ENCODE measurements at places on chromosomes 5 and 9. TPM values are rescaled to one million over a fixed set of nuclear protein-coding genes. Genes with fewer than 3 reads are reported as not detected.

The TMEM38B gene
- total RNA-seq: 23.1 TPM

The GABRA1 gene
- total RNA-seq: not detected

GRCh38 chr5:128340648-128341047 is 197.4 kb downstream of the FBN2 start:
- no peak for DNase-seq

- DNase-seq: no peak
These were observed 79.9 kb downstream of the ACTL7B start for GRCh38 chr9:108775901-108776306.

DNA sequence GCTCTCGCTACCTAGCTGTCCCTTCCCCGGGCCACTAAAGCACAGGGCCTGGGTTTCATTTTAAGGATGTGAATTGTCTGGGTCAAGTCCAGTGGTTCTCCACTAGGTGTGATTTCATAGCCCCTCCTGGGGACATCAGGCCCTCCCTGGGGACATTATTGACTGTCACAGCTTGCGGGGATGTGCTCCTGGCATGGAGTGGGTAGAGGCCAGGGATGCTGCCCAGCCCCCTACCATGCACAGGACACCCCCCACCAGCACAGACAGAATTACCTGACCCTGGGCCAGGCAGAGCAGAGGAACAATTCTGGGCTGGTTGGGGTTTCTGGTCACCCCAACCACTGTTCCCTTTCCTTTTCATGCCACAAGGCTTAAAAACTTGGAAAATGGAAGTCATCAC is 4.1 kb downstream of the FAM78A start:
- DNase-seq: no peak

The EFNA5 gene
- total RNA-seq: 0.98 TPM

The PCDHGA8 gene
- total RNA-seq: not detected

The ORM1 gene
- not detected for total RNA-seq

- peak; percentile 65 for DNase-seq
These were observed 93.0 kb downstream of the YTHDC2 start for GRCh38 chr5:113606298-113607134.

The SHOC1 gene
- not detected for total RNA-seq

DNA sequence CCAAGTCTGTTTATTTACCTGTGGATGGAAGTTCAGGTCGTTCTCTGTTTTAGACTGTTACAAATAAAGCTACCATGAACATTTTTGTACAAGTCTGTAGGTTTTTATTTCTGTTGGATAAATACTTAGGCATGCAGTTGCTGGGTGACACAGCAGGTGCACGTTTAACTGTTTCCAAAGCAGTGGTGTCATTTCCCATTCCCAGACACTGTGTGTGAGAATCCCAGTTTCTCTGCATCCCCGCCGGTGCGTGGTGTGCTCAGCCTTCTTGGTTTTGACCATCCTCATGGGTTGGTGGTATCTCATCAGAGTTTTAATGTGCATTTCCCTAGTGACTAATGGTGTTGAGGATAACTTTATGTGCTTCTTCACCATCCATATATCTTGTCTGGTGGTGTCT is 27.2 kb downstream of the AHRR start:
- no peak for DNase-seq

DNA sequence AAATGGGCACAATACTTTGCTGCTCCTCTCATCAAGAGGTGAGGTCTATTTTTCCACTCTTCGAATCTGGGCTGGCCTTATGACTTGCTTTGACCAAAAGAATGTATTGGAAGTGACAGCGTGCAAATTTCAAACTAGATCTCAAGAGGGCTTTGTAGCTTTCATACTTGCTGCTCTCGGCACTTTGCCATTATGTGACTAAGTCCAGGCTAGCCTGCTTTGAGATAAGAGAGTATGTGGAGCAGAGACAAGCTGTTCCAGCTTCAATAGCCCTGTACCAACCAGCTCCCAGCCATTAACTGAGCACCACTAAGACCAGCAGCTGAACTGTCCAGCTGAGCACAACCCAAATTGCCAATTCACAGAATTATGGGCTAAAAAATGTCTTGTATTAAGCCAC is 124.6 kb downstream of the ACER2 start:
- no peak for DNase-seq

DNA sequence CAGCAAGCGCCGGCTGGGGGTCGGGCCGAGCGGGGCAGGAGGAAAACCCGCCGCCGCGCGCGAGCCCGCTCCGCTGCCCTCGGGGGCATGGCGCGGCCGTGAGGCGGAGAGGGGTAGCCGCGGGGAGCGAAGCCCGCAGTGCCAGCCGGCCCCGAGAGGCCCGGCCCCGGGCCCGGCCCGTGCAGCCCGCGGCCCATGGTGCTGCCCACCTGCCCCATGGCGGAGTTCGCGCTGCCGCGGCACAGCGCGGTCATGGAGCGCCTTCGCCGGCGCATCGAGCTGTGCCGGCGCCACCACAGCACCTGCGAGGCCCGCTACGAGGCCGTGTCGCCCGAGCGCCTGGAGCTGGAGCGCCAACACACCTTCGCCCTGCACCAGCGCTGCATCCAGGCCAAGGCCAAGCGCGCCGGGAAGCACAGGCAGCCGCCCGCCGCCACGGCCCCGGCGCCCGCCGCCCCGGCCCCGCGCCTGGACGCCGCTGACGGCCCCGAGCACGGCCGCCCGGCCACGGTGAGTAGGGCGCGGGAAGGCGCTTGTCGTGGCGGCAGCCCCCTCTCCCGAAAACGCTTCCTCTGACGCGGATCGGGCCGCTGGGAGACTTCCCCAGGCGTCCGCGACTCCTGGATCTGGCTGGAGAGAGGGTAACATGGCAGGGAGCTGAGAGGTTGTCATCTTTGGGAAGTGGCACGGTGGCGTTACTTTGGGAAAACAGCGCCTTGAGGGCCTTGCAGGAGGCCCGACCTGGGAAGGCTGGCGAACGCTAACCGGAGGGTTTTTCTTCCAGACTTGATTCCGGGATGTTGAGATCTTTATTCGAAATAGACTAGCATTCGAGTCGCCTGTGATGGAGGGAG is 523 bp downstream of the MAML1 start:
- peak; percentile 45 for DNase-seq

The PRR16 gene
- 0.49 TPM for total RNA-seq

The INIP gene
- 31.3 TPM for total RNA-seq

GRCh38 chr9:71509054-71509453 is 259.3 kb downstream of the CEMIP2 start:
- no peak for DNase-seq

DNA sequence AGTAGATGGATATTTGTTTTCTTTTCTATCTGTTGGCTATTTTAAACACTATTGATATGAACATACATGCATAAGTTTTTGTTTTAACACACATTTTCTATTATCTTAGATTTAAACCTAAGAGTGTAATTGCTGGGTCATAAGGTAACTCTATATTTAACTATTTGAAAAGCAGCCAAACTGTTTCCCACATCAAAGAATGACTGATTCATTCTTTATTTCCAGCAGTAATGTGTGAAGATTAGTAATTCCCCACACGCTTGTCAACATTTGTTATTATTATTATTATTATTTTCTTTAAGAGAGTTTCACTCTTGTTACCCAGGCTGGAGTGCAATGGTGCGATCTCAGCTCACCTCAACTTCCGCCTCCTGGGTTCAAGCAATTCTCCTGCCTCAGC is 1495.8 kb downstream of the EFNA5 start:
- DNase-seq: no peak

DNA sequence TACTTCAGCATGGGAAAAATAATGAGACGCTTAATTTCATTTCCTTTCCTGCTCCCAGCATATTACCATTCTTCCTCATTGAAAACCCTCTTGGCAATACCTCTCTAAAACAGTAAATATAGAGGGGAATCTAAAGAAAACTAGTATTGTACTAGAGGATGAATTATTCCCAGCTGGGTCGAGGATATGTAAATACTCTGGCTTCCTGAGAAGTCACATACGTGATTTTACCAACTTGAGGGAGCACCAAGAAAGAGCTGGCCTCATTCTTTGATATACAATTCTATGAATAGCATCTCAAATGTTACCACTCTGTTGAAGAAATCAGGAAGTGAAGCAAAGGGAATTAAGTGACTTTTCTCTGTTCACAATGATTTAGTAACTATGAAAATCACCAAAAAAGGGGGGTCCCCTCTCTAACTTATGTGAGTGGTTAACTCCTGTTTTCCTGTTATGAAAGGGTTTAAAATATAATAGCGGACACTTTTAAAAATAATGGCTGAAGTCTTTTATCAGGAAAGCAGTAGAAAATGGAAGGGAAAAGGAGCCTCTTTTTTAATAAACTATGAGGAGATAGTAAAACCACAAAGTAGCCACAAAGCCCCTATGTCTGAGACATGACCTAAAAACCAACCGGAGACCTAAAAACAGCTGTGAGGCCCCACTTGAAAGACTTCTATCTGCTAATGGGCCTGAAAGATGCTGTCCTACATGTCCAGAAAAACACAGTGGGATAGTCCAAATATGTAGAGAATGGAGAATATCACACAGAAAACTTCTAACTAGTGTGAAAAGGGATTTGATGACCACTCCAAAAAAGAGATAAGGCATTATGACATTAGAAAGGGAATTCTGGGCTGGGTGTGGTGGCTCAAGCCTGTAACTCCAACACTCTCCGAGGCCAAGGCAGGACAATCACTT is 42.6 kb downstream of the LPAR1 start:
- no peak for DNase-seq

GRCh38 chr9:109418827-109419226 is 79.3 kb downstream of the PTPN3 start:
- no peak for DNase-seq

- DNase-seq: no peak
These were observed 571 bp upstream of the S1PR3 start for GRCh38 chr9:88990729-88991065.

DNA sequence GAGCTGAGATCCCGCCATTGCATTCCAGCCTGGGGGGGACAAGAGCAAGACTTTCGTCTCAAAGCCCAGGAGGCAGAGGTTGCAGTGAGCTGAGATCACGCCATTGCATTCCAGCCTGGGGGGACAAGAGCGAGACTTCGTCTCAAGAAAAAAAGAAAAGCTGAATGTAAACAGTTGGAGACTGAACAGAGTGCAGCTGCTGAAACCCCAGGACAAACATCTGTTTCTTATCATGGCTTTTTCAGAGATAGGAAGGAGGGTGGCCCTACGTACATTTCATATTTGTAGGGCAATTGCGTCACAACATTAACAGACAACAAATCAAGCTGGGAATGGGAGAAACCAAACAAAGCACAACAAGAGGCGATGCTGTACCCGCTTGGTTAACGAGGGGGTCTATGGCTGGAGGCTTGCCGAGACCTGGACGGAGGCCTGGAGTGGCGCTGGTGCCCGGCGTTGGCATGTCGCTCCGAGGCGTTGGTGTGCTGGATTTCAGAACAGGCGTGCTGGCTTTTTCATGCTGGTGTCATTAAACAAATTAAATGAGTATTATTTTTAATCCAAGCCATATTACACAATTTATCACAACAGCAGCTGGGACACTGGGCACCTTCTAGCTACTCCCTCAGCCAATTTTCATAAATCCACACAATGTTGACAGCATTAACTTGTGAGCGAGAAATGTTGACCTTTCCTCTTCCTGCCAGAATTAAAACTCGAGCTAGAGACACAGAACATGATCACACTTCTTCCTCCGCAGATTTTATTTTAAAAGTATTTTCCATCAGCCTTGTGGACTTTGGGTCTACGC is 76.1 kb downstream of the TLE1 start:
- no peak for DNase-seq

The SLC4A9 gene
- not detected for total RNA-seq

GRCh38 chr5:112762113-112762810 is 24.6 kb downstream of the APC start:
- no peak for DNase-seq

The PSD2 gene
- 0.31 TPM for total RNA-seq

- DNase-seq: no peak
These were observed 16.4 kb downstream of the SEMA4D start for GRCh38 chr9:89481538-89481915.

GRCh38 chr9:15308511-15308910 is 1.5 kb upstream of the TTC39B start:
- no peak for DNase-seq

DNA sequence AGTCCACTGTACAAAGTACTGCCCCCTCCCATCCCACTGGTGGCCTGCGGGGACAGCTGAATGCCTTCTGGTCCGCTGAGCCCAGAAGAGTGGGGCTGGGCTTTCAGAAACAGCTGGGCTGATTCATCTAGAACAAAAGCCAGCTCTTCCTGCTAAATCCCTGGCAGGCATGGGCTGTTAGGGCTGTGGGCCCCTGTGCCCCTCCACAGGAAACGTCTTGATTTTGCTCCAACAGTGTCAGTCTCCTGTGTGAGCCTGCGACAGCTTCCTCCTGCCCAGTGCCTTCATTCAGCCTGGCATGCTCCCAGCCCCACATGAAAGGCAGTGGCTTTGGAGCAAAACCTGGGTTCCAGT is 6.9 kb upstream of the GSN start:
- no peak for DNase-seq

- peak; percentile 11 for DNase-seq
These were observed 37.9 kb upstream of the HTR1A start for GRCh38 chr5:64000096-64000495.

DNA sequence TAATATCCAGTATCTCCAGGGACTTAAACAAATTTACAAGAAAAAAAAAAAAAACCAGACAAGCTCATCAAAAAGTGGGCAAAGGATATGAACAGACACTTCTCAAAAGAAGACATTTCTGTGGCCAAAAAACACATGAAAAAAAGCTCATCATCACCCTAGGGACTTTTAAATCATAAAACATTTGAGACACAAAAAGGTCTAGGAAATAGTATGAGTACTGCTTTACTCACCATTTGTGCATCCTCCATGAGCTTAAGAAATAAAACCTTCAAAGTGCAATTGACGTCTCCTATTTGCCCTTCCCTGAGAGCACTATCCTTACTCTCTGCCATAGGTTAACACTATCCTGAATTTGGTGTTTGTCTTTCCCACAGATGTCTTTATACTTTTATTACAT is 193.7 kb upstream of the NREP start:
- DNase-seq: no peak

DNA sequence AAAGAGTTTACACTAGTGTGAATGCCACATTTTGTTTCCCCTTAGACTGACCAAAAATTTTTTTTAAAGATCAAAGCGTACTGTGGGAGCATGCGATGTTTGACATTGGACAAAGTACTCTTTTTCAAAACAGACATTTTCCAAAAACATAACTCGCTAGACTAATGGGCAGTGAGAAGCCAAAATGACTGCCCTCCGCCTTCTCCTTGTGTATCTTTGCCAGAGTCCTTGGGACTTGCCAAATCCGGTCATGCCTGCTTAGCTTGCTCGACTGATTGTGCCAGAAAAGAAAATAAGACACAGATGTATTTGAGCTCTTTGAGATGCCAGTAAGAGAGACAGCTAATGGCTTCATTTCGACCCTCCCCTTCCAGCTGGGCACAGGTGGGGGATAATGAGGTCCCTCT is 157.5 kb downstream of the MAPKAP1 start:
- peak; percentile 93 for DNase-seq

The C9orf50 gene
- total RNA-seq: not detected

The SEMA5A gene
- 0.95 TPM for total RNA-seq

All from G401 (cell line).